ENCODE measurements at places on chromosomes 2 and 18.

GRCh38 chr2:181846399-181847197 is 44.9 kb upstream of the ITPRID2 start:
- no peak for DNase-seq

GRCh38 chr18:37514953-37515352 is 50.6 kb downstream of the CELF4 start:
- no peak for DNase-seq

- DNase-seq = no peak
Measured at GRCh38 chr2:34724107-34724506, 1125.0 kb upstream of the FAM98A start.

DNA sequence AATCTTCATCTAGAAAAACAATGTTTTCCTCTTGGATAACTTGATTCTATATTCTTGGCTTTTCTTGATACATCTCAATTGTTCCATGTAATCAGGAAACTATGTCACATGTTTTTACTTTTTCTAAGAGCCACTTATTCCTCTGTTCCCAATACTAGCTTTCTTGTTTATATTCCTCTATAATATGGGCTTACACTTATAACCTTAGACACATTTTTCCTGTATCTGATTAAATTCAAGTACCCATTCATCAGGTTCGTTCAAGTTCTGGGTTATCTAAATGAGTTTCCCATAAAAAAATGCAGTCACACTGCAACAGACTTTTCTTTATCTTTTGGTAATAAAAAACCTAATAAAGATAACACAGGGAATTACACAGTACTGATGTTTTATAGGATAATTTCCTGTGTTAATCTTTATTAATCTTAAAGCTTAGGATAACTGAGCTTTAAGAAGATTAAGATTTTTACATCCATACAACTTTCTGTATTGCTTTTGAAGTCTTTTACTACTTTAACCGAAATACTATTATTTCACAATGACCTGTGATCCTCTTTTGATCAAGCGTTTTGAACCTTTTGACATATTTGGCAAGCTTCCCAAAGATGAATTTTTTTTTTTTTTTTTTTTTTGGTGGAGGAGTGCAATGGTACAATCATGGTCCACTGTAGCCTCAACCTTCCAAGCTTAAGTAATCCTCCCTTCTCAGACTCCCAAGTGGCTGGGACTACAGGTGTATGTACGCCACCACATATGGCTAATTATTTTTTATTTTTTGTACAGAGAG is 44.3 kb upstream of the C2orf66 start:
- no peak for DNase-seq

DNA sequence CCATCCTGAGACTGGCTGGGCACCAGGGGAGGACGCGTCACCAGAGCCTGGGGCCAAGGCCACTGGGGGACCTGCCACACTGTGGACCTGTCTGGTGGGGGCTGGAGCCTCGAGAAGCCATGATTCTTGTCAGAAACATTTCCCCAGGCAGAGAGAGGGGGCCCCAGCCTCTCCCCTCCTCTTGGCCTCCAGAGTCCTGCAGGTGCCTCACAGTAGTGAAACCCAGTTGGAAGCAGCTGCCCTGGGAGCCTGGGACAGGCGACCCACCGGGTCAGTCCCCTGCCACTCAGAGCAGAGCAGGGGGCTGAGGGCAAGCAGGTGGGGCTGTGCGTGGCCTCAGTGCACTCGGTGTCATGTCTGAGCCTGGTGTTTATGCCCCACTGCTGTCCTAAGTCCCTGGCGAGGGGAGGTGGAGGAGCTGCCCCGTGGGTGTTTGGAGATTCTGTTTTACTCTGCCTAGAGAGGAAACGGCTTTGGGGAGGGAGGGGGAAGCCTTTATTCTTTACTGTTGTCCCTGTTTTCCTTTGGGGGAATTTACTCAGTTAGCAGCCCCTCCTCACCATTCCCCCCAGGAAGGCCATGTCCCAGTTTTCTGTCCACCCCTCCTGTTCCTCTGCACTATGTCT is 7.7 kb downstream of the OXER1 start:
- DNase-seq = no peak

GRCh38 chr18:12254820-12255511 is 805 bp downstream of the CIDEA start:
- no peak for DNase-seq

- no peak for DNase-seq
Measured at GRCh38 chr18:74356959-74357358, 41.3 kb downstream of the C18orf63 start.

DNA sequence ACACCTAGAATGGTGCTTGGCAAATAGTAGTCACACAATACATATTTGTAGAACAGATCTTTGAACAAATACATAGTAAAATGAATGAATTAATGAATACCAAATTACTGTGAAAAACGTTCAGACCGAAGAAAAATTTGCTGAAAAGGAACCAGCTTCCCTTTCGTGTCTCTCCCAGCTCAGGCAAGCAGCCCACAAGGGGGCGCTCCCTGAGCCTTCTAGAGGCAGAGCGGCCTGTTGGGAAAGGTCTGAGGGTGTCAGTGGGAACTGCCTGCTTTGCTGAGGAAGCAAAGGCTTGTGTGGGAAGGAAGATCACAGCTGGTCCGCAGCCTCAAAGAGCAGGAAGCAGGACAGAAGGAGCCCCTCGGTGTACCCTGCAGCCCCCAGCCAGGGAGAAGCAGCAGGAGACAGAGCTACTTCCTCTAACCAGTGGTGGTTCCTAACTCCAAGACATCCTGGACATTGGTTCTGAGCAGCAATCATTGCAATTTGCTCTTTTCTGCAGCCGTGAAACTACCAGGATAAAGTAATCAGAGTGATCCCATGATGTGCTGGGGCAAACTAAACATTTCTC is 231.1 kb downstream of the ANKRD30B start:
- peak; percentile 70 for DNase-seq

DNA sequence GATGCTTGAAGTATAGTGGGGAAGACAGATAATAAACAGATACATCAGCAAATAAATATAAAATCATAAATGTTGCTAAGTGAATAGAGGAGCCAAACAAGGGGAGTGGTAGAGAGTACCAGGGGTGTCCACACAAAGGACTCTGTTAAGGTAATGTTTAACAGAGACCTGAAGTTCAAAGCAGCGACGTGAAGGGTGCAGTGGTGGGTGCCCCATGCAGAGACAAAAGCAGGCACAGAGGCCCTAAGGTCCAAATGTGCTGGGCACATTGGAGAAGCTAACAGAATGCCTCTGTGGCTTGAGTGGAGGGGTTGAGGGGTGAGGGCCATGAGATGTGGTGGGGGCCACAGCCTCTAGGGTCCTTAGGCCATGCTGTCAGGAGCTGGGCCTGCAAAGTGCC is 109.1 kb downstream of the POLE4 start:
- DNase-seq = no peak

GRCh38 chr18:68172842-68173549 is 541.9 kb downstream of the TMX3 start:
- DNase-seq = no peak

GRCh38 chr2:206824087-206824618 is 58.7 kb downstream of the FASTKD2 start:
- DNase-seq = peak; percentile 4

- DNase-seq = peak; percentile 58
Measured at GRCh38 chr18:74604774-74605173, 7.1 kb downstream of the ZNF407 start.

GRCh38 chr2:120036145-120036544 is 23.3 kb downstream of the EPB41L5 start:
- no peak for DNase-seq

DNA sequence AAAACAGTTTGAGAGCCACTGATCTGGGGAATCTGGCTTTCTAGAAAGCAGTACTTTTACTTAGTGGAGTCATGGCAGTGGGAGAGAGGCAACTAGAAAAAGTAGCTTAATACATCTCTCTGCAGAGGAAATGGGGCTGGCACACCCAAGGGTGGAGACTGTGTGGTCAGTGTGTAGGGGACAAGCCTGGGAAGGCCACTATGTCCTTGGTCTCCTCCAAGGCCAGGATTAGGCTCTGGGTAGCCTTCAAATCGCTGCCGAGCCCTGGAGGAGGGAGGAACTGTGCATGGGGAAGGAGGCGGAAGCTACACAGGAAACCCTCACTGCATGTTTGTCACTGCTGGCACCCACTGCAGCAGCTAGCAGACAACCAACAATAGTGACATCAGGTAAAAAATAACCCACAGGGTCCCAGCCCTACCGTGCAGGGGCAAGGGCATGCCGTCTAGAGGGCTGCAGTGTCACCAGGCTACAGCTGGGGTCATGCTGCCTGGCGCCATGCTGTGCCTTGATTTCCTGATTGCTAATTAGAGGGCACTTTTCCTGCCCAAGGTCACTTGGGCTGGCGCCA is 34.8 kb downstream of the LBH start:
- no peak for DNase-seq

- DNase-seq = no peak
Measured at GRCh38 chr2:61575447-61575859, 37.3 kb upstream of the XPO1 start.

DNA sequence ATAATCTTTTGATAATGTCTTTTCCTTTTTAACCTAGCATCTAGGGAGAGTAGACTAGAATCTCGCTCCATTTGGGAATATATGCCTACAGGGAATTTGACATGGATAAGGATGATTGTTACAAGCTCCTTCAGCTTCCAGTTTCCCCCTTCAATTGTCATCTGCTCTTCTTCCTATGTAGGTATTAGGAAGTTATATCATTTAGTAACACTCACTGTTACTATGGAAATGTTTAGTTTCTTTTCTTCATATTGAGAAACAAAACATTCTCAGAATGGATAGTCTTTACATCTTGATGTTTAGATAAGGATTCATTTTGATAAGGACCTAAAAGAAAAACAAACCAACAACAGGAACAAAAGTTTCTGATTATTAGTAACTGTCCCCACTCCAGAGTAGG is 127.6 kb downstream of the PHLPP1 start:
- no peak for DNase-seq

DNA sequence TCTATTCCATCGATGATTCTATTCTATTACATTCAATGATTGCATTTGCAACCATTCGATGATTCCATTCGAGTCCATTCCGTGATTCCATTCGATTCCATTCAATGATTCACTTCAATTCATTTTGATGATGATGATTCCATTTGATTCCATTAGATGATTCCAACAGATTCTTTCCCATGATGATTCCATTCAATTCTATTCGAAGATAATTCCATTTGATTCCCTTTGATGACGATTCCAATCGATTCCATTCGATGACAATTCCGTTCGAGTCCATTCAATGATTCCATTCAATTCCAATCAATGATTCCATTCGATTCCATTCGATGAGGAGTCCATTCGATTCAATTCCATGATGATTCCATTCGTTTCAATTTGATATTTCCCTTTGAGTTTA is 1088.8 kb downstream of the RPIA start:
- no peak for DNase-seq

DNA sequence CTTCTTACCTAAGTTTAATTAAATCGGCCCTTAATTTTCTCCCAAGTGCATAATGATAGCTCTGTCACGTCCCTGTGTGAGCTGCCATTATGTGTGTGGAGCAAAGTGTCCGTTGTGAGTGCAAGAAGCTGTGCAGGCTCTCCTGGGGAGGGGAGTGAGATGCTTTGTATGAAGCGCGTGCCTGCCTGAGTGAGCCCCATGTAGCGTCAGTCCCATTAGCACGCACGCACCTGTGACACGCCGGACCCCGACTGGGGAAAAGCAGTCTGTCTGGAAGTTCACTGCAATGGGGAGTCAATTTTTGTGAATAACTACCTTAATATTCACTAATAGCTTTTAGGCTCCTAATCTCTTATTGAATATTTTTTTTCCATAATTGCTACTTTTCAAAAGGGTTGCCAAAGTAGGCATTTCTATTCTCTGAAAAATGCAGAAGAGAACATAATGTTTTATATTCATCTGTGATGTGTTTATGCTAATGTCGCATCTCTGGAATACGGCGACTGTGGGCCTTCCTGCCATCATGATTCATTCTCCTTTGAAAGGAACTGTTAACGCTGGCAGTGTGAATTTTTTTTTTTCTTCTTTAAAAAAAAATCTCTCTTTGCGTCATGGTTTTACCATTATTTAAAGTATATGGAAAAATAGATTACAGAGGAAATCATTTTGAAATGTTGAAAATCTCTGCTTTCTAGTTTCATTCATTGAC is 157.7 kb downstream of the COL4A4 start:
- no peak for DNase-seq

DNA sequence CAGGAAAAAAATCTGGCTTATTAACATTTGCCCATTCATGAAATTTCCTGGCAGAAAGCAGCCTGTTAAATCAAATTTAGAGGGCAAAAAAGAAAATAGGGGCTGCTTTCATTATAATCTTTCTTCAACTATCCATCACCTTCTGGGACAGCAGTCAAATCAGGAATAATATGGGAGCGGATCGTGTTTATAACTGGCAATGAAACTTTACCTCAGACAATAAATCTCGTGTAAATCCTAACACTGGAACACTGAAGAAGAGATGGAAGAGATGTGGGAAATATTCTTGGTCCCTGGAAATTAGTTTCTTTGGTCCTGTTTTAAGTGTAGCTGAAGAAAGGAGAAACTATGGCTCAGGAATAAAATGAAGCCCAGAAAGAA is 77.5 kb upstream of the SERTAD2 start:
- DNase-seq = no peak

DNA sequence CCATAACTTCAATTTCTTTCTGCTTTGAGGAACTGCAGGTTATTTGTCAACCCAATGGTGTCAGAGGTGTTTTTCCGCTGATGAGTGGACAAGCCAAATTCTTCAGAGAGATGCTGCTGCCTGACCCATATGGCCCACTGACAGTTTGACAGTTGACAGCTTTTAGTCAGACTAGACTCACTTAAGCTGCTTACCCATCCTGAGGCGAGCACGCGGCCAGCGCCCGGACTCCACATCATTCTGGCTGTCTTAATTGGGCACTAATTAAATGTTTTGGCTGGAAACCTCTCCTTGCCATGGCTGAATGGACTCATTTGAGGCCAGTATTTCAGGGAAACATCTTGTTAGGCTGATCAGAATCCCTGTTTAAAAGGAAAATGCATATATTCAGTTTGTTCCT is 316.1 kb upstream of the FANCL start:
- DNase-seq = no peak

GRCh38 chr2:127525691-127526131 is 578 bp downstream of the IWS1 start:
- DNase-seq = peak; percentile 54

- peak; percentile 56 for DNase-seq
Measured at GRCh38 chr2:68727683-68728375, 6.8 kb upstream of the ARHGAP25 start.

DNA sequence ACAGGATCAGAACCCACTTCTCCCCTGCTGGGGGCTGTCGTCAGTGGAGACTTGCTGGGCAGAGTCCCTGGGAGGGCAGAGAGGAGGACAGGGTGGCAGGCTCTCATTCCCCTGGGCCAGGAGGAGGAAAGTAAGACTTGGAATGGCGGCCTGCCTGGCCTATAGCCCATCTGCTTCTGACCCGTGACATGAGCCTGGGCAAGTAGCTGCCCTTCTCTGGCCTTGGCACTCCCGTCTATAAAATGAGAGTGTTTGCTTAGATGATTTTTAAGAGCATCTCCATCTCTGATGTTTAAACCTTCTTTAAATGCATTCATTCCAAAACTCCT is 173.0 kb downstream of the DDX1 start:
- no peak for DNase-seq

GRCh38 chr2:58476556-58476955 is 235.4 kb upstream of the FANCL start:
- DNase-seq = no peak

GRCh38 chr2:12592296-12592695 is 124.4 kb upstream of the TRIB2 start:
- DNase-seq = no peak
